Activated CD4-positive, alpha-beta T cell treated with anti-CD3 and anti-CD28 coated beads for 48 hours (primary cell): ENCODE measurements at places on chromosomes 3 and 15.

DNA sequence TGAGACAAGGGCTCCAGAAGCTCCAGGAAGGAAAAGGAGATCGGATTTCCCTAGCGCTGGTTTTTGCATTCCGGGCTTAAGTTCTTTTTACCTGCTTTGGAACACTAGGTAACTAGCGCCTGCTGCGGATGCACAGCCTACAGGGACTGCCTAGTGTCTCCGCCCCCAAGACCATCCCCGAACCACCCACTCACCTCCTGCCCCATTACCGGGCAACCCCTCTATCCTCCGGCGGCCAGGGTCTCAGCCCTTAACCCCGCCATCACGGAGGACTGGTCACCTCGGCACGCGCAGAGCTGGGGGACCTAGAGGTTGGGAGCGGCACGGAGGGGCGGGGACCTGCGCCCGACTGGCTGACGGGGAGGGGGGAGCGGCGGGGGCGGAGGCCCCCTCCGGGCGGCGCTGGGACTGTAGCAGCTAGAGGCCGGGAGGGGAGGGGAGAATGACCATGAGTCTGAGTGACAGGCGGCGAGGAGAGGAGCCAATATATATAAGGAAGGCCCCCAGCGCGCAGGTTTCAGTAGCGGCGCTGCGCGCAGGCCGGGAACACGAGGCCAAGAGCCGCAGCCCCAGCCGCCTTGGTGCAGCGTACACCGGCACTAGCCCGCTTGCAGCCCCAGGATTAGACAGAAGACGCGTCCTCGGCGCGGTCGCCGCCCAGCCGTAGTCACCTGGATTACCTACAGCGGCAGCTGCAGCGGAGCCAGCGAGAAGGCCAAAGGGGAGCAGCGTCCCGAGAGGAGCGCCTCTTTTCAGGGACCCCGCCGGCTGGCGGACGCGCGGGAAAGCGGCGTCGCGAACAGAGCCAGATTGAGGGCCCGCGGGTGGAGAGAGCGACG lies at the start of gene DLL4:
Gene DLL4, plus strand, starts transcription at position 520 of the 839 bp plus-strand sequence. CDS start 329 bp downstream, outside the sequence.
- DNase-seq: peak; percentile 63

DNA sequence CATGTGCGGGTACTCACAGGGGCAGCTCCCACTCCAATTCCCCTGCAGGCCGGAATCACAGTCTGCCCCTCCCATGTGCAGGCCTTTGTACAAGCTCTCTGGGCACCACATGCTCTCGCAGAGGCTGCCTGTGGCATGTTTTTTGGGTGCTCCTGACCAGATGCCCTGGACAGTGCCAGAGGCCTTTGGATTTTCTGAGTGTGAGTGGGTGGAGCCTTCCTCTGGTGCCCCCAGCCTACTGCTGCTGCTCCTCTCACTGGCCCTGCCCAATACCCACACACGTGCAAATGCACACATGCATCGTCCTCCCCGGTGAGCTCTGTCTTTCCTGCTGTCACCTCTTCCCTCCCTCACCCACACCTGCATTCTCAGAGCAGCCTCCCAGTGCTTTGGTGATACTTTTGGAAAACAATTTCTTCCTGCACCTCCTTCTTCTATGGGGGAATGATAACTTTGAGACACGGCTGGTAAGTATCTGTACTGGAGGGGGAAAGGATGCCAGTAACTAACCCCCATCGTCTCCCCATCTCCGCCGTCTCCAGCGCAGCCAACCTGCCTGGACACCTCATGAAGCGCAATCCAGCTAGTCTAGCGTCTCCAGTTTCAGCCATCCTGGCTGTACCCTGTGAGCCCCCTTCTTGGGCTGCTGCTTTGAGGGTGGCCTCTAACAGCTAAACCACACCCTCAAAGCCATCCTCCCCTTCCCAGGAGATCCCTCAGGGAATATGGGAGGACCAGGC lies 229.4 kb upstream of the TOPAZ1 start:
- DNase-seq: no peak

DNA sequence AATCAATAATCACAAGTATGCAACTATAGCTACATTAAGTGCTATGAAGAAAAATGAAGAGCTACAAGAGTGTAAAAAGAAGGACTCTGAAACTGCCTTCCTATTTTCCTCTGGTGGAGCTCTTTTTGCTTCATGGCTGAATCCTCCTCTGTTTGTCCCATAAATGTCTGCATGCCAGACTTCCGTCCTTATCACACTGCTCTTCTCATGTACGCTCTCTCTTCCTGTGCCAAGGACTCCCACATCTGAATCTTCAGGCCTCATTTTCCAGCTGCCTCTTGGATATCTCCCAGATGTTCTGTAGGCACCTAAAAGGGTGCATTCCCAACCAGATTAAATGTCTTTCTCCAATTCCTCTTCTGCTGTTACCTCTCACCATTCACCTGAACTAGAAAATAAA lies 123.7 kb downstream of the MECOM start:
- DNase-seq: no peak

DNA sequence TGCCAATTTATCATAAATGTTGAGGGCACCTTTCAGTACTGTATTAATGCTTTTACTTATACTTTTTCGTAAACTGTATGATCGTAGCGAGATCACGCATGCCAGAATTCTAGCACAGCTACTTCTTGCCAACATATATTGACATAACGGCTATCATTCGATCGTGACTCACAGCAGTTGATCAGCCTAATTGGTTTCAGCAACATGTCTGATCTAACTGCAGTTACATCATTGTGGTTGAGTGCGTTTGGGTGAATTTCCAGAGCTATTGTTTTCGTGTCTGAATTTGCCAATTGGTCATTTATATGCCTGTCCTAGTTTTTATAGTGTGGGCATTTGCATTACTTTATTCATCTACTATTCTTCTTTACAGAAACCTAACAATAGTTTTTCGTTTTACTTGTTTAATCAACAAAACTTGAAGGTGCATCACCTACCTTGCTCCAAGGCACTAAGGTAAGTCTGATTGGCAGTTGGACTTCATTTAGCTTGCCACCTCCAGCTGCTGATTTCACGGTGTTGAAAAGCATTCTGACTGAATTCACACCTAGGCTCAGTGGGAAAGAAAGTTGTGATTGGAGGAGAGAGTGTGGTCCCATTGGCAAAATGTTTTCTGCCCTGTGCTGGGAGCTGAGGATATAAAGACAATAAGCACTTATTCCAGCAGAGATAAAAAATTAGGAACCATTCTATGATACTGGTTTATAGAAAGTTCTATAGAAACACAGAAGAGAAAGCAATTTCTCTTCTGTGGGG lies 120.9 kb upstream of the RGMA start:
- no peak for DNase-seq

GRCh38 chr3:13281507-13282357 lies 138.4 kb downstream of the NUP210 start:
- no peak for DNase-seq

- DNase-seq: no peak
Measured at GRCh38 chr15:71336671-71337070, 221.4 kb downstream of the THSD4 start.
